HCT116 (cell line): ENCODE measurements at places on chromosomes 3 and 15.

DNA sequence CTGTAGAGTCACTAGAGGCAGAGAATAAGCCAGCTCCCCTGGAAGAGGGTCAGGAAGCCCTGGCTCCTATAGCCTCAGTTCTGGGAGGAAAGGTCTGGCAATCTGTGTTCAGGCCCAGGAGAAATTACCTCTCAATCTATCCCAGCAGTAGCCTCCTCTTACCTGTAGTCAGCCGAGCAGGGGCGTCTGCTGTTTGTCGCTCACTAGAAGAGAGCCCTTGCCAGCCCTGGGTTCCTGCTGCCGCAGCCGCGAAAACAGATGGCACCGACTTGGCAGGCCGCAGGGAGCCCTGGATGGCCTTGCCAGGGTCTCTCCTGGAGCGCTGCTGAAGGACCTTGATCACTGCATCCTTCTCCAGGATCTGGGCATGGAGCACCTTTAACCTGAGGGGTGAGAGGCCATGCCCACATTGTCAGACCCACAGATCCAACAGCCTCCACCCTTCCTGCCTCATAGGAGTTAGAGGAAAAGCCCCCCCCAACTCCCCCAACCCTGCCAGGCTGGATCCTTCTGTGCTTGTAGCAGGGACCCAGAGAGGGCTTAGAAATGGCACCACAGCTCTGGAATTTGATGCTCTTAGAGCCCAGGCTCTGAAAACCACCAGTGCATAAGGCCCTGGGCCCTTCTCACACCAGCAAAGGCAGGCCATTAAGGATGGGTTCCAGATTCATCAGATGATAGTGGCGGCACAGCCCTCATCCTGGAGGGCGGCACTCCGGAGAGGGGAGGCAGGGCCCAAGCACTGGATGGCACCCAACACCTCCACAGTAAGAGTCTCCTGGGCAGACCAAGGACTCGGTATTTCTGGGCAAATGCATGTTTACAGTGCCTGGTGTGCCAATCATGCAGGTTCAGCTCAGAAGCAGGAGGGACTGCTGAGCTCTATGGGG, 14.9 kb downstream of the AMOTL2 start:
- no peak for DNase-seq

DNA sequence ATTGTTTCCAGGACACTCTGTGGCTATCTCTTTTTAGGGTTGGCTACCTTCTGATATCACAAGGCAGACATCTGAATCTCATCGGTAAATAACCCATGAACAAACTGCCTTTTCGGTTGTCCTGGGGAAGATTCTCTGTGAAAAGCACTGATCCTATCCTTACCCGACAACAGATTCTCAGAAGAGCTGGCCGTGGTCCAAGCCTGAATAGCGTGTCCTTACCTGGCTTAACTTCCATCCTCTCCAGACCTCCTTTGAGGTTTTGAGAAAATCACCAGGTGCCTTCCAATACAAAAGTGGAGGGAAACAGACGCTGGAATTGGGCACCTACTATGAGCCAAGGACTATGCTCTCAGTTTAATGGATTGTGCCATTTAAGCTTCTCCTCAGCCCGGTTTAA, 87.4 kb upstream of the ARHGEF3 start:
- no peak for DNase-seq

- no peak for DNase-seq
Observed at GRCh38 chr15:34514251-34514670, 69.2 kb downstream of the GOLGA8B start.

DNA sequence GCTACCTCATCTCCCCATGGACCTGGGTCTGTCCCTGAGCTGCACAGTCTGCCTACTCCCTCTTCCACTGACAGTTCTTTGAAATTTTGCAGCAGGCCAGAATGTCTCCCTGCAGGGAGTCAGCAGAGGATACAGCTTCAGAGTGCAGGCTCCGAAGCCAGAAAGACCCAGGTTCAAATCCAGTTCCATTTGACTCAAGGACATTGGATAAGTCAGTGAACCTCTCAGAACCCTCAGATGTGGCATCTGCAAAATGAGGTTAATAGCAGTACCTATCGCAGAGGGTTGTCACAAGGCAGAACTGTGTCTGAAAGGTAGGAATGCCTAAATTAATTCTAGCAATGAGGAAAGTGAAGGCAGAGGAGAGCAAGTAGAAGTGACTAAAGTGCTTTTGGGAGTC, 244.4 kb upstream of the TRIM42 start:
- DNase-seq = no peak
